ENCODE measurements at places on chromosomes 2 and 18.

GRCh38 chr18:45402485-45403056, 212.7 kb upstream of the SLC14A2 start:
- no peak for DNase-seq

DNA sequence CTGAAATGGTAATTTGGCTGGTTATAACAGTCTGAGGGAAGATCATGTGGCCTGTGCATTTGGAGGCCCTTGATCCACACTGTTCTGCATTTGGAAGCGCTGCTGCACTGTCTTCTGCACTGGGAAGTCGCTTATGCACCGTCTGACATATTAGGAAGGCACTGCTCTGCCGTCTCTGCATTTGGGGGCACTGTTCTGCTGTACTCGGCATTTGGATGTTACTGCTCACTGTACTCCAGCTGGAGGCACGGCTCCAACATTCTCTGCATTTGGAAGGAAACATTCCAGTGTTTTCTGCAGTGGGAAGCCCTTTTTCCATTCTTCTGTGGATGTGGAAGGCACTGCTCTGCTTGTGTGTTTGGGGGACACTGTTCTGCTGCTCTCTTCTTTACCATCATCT, 9.6 kb upstream of the PROM2 start:
- DNase-seq: no peak

GRCh38 chr18:64765908-64766307, 617.0 kb upstream of the LINC00305 start:
- DNase-seq: no peak

DNA sequence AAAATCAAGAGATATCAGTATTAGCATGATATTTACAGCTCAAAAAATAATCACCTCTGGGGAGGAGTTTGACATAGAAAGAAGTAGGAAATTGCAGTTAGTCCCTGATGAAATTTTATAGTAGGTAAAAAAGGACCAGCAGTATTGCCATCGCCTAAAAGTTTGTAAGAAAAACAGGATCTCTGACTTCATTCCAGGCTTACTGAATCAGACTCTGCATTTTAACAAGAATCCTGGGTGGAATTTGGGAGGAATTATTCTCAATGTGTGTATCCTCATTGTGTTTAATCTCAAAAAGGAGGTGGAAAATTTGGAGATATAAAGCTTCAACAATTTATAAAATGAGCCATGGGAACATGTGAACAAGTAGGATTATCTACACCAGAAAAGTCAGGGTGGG, 31.2 kb upstream of the STAT1 start:
- no peak for DNase-seq

GRCh38 chr2:133204421-133204820, 363.8 kb downstream of the NCKAP5 start:
- DNase-seq: no peak

GRCh38 chr18:6254456-6254855, 160.3 kb downstream of the L3MBTL4 start:
- DNase-seq: no peak

GRCh38 chr18:449374-449773, 51.1 kb downstream of the COLEC12 start:
- no peak for DNase-seq

GRCh38 chr2:69642709-69643601, 584 bp downstream of the AAK1 start:
- peak; percentile 45 for DNase-seq

DNA sequence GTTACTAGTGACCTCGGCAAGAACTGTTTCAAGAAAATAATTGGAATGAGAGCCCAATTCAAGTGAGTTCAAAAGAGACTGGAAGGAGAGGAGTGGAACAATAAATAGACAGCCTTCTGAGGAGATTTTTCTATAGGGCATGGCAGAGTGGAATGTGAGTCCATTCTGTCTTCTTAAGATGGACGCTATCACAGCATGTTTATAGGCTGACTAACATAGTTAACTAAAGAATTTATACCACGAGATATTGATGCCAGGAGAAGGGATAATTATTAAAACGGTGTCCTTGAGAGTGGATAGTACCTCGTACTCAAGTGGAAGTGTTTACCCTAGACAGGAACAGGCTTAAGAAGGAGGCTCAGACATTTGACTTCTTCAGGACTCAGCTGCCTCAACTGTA, 143.5 kb upstream of the RBBP8 start:
- no peak for DNase-seq

- peak; percentile 33 for DNase-seq
Measured at GRCh38 chr2:63048367-63049171, 2.1 kb upstream of the OTX1 start.

- DNase-seq: no peak
Measured at GRCh38 chr2:127558911-127559310, 23.4 kb downstream of the MYO7B start.

DNA sequence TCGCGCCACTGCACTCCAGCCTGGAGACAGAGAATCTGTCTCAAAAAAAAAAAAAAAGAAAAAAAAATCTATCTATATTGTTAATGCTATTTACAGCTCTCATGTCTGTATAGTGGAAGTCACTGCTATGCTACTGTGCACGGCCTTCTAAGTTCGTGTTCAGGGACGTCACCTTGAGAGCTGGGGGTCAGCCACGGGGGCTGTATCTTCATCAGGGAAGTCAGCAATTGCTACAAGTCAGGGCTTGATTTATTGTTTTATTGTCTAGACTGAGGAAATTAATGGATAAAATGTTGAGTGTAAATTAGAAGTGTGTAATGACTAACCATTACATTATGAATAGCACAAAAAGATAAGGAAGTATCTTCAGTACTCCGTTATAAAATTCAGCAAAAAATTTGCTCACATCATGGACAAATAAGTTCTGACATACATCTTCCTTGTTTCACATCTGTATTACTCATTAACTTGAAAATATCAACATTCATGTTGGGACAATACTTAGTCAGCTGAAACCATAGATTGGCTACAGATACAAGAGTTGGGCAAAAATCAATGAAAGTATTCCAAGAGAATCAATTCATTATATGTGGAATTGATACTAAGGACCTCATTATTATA, 136.6 kb upstream of the SEC11C start:
- DNase-seq: no peak

DNA sequence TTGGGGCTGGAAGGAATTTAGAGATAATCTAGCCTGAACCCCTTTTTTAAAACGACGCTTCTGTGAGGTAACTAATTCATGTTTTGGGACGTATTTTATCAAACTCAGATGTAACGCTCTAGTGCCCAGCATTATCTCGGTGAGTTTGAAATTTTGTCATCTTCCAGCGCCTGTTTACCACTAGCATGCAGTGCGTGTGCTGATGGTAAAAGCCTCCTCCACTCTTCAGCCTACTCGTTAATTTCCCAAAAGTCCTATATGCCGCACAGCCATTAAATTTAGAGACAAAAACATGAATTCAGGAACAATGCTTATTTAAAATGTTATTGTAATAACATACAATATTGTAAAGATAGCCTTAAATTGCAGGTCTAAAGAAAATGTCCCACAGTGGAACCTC, 2.8 kb downstream of the ZCCHC2 start:
- peak; percentile 45 for DNase-seq

GRCh38 chr2:103268841-103269498, 507.1 kb downstream of the TMEM182 start:
- DNase-seq: no peak

DNA sequence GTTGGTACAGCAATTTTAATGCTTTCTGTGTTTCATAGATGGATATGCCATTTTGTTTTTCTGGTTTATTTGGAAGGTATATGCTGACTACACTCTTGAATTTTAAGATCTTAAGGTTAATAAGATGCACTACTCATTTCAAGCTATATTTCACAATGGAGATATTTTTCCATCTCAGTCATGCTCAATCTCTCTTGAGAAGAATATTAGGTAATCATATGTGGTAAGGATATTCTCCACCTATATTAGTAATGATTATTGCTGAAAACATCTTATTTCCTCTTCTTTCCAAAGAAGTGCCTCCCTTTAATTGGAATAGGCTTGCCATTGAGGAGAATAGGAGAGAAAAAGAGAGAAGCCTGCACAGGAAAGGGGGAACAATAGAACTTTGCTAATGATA, 40.1 kb downstream of the EPB41L3 start:
- DNase-seq: no peak
